ENCODE measurements at places on chromosomes 3 and 15.

GRCh38 chr3:158382479-158382878, 188.5 kb upstream of the MLF1 start:
- no peak for DNase-seq

GRCh38 chr3:87313641-87314040, 37.3 kb upstream of the POU1F1 start:
- no peak for DNase-seq

DNA sequence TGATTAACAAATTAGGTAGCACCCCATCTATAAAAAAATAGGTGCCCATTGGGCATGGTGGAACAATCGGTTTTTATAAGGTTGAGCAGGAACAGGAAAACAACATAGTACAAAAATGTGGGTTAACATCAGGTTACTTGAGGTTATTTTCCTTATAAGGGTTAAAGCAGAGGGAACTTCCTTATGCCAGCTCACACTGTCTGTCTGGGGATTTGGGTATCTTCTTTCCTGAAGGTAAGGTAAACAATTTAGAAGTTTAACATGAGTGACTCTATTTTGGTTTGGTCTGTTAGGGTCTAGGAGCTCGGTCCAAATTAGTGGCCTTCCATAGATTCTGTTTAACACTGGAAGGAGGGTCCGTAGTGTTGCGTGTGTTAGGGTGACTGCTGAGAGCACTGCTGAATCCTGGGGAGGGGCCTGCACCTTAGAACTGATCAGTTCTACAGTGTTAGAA, 14.7 kb downstream of the CHD2 start:
- DNase-seq = no peak

GRCh38 chr15:48940508-48940907, 23.2 kb downstream of the SHC4 start:
- peak; percentile 75 for DNase-seq

DNA sequence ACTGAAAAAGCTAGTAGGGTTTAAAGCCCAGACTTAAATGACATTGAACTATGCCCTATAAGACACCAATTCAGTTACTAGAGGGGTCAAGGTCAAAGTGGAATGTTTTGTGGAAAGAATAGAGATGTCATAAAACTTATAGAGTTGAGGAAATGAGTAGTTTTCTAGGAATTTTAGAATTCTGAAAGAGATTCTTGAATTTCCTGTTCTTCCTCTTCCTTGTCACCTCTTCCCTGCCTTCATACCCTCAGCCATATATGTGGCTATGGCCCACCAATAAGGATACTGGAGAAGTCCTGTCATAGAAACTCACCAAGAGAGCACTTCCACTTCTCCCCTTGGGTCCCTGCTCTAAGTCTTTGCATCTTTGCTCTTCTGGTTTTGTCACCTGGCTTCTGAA, 104.9 kb upstream of the TGFBR2 start:
- no peak for DNase-seq

DNA sequence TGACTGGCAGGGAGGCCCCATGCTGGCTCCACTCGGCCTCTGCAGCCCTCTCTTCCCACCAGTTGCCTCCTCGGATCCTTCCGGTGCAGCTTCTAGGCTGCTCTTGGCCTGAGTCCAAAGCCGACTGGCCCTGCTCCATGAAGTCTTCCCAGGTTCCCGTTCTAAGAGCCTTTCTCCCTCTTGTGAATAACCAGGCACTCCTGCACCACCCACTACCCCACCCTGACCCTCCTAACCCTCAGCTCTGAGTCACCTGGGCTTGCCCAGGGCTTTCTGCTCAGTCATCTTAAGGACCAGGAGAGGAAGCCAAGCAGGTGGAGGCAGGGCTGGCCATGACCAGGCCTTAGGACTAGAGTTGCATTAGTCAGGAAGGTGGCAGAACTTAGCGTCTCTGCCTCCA, 28.1 kb upstream of the CNBP start:
- peak; percentile 43 for DNase-seq

DNA sequence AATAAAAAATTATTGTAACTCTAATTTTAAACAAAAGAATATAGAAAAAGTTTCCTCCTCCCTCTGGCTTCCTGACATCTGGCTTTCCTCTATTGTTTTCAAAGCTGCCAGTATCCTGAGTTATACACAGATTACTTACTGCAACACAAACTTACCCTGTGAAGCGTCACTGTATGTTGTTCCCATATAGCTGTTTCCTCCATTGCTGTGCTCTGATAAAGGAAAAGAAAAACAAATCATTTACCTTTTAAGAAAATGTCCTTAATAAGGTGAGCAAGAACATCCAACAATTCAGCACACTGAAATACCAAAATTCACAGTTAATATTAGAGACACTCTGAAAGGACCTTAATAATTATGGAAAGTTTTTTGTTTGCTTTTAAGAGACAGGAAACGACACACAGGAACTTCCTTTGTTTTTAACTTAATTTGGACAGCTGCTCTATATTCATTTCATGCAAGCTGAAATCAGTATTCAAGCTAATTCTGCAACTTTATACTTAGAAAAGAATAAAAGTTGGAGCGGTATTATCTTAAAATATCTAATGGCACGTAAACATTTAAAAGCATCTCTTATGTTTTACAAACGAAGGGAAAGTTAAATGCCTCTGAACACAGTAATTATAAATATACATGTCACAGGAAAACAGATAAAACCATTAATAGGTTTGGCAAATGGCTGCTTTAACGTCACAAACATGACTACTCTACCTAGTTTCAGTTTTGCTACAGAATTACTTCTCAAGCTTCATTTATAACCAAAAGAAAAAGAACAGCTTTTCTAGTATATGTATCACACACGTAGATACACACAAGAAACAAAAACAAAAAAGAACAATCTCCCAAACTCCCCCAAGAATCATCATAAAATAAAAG, 21.5 kb downstream of the TJP1 start:
- no peak for DNase-seq

- no peak for DNase-seq
Observed at GRCh38 chr3:13046569-13047274, 26.5 kb downstream of the IQSEC1 start.

- no peak for DNase-seq
Observed at GRCh38 chr3:105845488-105845887, 23.3 kb downstream of the CBLB start.

DNA sequence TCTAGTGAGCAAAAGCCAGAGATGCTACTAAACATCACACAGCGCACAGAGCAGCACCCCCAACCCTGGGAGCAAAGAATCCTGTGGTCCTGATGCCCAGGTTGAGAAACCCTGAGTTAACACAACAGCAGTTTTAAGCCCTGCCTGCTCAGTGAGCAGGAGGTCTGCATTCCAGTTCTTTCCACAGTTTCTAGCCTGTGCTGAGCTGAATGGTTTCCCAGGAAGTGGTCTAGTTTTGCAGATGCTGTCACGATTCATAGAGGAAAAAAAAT, 171.1 kb upstream of the PROK2 start:
- DNase-seq = no peak

DNA sequence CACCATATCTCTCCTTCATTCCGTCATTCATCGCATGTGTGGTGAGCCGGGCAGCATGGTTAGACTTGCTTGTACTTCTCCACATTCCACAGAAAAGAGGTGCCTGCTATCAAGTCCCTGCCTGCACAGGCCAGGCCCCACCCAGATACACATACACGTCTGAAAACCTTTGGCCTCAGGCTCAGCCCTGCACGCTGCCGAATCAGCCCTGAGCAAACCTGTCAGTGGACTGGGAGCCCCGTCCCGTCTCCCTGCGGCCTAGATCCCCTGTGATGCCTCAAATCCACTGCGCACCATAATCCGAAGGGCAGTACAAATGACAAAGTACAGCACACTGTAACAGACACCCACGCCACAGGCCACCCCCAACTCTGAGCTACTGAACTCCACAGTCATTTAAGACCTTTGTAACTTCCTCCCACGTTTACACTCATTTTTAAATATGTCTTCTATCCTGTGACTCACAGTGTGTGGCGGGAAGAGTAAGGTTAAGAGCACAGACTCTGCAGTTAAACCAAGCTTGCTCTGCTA, 67.1 kb downstream of the MB21D2 start:
- peak; percentile 86 for DNase-seq

DNA sequence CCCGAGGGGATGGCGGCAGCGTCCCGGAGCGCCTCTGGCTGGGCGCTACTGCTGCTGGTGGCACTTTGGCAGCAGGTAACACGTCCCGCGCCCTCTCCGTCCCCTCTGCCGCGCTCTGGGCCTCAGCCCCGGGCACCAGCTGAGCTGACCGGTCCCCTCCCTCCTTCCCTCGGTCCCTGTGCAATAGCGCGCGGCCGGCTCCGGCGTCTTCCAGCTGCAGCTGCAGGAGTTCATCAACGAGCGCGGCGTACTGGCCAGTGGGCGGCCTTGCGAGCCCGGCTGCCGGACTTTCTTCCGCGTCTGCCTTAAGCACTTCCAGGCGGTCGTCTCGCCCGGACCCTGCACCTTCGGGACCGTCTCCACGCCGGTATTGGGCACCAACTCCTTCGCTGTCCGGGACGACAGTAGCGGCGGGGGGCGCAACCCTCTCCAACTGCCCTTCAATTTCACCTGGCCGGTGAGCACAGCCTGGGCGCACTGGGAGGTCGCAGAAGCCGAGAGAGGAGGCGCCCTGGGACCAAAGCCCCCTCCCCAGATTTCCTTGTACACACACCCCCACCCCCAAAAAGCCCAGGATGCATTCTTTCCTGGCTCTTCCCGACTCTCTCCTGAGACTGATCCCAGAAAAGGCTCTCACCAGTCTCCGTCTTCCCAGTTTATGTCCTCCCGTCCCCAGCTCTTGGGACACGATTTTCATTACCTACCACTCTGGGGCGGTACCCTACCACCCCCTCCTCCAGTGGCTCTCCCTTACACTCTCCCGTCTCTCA, 705 bp downstream of the DLL4 start:
- DNase-seq = peak; percentile 78

DNA sequence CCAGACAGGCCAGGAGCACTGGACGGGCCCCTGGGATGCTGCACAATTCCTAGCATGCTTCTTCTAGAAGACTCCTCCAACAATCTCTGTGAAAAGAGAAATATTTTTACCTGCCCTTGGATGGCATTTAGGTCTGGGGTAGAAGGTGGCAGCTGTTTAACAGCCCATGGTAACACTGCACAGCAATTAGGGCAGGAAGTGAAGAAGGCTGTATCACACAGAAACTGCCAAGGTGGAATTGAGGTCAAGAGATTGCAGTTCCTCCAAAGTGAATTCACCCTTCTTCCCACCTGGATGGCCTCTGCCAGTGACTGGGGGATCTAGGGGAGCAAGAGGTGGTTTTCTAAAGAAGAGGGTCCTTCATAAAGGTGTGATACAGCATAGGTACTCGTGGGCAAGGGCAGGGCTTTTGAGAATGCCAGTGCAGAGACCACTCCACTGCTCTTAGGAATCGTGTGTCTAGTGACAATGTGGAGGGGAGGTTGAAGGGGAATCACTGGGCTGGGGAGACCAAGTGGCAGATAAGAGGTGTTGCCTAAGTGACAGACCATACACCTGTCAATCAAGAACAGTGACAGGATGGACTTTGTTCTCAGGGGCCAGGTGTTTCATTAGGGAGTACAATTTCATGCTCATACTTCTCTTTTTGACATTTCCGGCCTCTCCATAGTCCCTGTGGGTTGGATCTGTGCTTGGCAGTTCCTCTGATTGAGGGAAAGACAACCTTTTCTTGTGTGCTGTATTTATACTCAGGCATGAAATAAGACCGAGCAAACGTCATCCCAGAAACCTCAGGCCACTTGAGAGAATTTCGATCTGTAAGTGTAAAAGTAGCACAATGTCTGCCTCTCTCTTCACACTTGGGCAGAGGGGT, 83.5 kb upstream of the BCL6 start:
- no peak for DNase-seq

- no peak for DNase-seq
Observed at GRCh38 chr3:14159426-14159825, 19.0 kb downstream of the XPC start.

- DNase-seq = no peak
Observed at GRCh38 chr3:51708216-51708845, 1.5 kb downstream of the GRM2 start.

GRCh38 chr3:194286375-194287146, 64.6 kb downstream of the CPN2 start:
- DNase-seq = no peak

DNA sequence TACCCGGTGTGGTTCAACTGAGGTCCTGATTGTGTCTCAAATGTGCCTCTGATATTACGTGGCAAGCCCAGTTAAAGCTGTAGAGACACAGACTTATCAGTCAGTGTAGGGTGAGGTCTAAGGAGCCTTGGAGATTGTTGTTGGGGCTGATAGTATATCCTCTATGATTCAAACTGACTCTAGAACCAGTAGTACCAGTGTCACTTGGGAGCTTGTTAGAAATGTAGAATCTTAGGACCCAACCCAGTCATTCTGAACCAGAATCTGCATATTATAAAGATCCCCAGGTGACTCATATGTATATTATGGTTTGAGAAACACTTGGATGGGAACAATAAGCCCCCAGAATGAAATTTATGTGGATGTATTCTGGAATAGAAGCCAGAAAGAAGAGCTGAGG, 83.5 kb downstream of the PIK3R4 start:
- DNase-seq = no peak

DNA sequence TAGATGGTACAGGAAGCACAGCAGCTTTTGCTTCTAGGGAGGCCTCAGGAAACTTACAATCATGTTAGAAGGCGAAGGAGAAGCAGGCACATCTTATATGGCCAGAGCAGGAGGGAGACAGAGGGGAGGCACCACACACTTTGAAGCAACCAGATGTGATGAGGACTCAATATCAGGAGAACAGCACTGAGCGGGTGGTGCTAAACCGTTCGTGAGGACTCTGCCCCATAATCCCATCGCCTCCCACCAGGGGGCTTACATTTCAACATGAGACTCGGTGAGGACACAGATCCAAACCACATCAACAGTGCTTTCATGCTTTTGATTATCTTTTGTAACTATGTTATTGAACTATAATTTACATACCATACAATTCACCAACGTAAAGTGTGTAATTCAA, 7.6 kb upstream of the TMEM44 start:
- peak; percentile 45 for DNase-seq

- DNase-seq = no peak
Observed at GRCh38 chr15:80823120-80823519, 44.0 kb downstream of the CEMIP start.

- no peak for DNase-seq
Observed at GRCh38 chr15:63435204-63435820, 53.7 kb upstream of the CA12 start.

DNA sequence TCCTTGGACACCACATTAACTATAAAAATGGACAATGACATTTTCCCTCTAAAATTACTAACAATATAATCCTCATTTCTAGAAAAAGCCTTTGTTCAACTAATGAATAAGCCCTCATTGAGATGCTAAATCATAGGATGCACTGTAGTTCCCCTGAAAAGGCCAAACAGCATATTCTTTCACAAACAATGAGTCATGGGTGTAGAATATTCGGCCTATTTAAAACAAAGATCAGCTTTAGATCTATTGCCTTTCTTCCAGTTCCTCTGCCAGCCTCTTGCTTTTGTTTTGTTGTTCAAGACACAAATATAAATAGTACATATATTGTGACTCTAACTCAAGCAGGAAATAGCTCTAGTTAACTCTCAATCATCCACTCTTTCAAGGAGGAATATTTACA, 82.5 kb downstream of the ADAM10 start:
- DNase-seq = peak; percentile 64
